ENCODE measurements at places on chromosomes 5 and 9.

DNA sequence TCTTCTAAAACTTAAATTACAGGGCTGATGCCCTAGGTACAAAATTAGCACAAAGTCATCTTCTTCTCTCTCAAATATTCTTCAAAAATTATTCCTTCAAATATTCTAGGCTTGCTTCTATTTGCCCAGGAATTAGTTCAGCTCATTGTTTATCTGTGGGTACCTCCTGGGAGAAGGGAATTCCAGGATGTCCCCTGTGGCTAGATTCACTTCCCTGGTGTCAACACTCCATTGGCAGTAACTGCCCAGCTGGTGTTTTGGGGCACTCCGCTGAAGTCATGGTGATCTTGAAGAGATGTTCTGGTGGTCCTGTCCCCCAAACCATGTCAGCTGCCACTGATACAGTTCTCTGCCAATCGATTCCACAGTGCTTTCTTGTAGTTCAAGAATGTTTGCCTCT lies 26.2 kb upstream of the TGFBR1 start:
- DNase-seq: no peak

- DNase-seq: no peak
These were observed 118.1 kb downstream of the SIL1 start for GRCh38 chr5:139079991-139080610.

DNA sequence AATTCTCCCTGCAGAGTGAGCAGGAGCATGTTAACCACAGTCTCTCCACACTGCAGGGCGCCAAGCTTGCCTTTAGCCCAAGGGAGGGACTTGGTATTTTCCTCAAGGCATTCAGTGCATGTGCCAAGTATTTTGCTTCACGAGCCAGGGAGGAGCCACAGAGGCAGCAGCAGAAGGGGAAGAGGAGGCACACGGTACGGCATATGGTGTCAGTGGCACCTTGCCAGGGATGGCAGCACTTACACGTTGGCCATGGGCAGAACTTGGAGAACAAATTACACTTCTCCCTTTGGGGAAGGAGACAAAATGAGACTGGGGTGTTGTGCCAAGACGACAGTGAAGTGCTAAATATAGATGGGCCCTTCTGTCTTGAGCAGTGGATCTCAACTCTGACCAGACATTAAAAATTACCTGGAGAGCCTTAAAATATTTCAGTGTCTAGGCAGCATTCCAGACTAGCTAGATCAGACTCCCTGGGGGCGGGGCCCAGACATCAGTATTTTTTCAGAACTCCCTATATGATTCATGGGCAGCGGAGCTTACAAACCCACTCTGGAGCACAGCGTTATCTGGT lies 155.8 kb downstream of the DRD1 start:
- no peak for DNase-seq

- no peak for DNase-seq
These were observed 29.4 kb downstream of the NR6A1 start for GRCh38 chr9:124741662-124742061.

DNA sequence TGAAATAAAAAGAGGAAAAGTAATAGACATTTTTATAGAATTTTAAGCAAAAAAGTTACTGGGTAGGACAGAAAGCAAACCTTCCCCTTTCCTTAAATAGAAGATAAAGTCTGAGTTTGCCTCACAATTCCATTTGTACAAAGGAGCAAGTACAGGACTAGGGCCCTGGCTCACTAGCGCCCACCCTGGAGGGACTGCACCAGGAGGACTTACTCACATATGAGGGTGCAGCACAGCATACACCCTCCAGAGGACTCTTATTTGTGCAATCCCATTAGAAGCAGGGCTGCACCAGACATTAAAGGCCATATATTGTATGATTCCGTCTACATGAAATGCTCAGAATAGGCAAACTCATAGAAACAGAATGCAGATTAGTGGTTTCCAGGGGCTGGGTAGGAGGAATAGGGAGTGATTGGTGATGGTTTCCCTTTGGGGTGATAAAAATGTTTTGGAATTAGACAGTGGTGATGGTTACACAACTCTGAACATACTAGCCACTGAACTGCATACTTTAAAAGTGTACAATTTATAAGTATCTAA lies 4.5 kb downstream of the REEP5 start:
- DNase-seq: no peak

DNA sequence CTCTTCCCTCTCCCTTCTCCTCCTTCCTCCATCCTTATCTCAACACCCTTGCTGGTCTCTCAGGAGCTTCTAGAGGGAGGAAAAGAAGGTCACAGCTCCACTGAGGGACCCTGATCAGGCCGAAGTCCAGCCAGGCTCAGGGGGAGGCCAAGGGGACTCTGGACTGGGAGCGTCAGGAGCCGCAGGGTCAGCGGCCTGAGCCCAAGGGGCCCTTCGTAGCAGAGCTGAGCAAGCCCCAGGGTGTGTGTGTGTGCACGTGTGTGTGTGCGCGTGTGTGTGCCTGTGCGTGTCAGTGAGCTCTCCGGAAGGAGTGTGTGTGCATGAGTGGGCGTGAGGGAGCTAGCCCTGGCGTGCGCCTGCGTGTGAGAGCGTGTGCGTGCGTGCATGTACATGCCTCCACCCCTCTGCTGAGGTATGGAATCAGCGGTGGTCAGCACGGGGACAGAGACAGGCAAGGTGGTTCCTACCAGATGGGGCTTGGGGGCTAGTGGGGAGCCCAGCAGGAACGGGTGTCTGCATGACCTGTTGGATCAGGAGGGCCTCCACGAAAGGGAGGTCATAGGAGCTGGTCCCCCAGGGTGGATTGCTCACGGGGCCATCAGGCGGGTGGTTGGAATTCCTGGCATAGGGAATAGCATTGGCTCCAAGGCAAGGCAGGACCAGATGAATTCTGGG lies 10.0 kb upstream of the AGPAT2 start:
- DNase-seq: no peak

DNA sequence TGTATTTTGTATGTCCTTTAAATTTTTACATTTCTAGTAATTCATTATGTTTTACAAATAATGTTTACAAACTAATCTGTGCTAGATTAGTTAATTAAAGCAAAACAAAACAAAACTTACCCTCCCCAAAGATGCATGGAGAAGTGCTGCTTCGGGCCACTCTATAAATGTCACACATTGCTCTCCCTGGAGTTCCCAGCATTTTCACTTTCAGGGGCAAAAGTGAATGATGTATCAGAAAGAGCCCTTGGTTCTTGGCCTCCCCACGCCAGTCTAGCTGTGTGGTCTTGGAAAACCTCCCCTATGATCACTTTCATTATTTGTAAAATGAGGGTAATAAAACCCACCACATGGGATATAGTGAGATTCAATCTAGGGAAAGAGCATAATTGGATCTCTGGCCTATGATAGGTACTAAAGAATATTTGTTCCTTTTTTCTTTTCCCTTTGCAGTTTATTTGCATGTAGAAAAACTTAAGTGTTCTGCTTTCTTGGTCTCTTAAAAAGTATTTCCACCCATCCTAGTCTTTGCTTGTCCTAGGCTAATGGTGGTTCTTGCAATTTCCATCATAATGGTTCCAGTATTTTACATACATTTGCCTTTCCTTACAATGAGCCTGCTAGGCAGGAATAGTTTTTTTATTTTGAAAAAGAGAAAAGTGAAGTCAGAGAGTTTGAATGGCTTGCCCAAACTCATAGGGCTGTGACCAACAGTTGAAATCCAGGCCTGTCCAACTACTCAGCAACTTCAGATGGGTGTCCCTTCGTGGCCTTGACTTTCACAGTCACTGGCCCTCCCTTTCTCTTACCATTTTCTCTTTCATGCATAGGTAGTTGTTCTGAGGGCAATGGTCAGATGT lies 184.5 kb upstream of the KLF4 start:
- no peak for DNase-seq

All from amygdala (tissue), 56 donors.